ENCODE measurements at places on chromosomes 3 and 15. TPM values are rescaled to one million over a fixed set of nuclear protein-coding genes. Genes with fewer than 3 reads are reported as not detected.

TNIK gene
- 6.7 TPM for total RNA-seq

WWTR1 gene
- 103 TPM for total RNA-seq

MB21D2 gene
- total RNA-seq: 8.8 TPM

DNA sequence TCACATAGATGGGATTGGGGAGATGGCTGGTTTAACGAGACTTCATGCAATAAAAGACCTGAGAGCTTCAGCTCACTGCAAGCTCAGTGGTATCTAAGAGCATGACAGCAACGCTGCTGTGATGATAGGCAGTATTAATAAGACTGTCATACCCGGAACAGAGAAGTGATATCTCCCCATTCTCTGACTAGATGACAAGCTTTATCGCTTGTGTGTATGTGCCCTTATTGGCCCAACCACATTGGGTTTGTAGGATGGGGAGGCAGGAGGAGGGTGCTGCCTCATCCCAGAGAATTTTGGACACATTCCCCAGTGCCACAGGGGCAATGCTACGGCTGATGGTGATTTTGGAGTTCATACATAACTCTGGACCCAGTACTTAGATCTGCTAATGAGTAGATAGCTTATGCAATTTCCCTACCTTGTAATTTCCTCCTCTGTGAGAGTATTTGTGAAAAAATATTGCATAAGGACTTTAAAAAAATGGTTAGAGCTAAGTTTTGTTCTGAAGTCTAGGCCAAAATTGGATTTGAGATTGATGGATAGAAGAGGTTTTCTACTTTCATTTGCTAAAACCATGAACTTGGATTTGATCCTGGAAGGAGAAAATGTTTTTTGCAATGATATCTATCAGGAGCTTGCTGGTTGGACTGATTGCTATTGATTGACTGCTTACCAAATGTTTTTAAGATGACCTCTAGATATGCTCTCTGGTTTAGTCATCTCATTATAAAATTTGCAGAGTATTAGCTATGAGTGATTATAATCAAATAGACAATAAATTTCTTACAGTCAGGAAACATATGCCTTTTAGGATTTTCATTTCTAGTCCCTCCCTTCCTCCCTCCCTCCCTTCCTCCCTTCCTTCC, 14.0 kb upstream of the TMEM212 start:
- no peak for DNase-seq

GRCh38 chr3:157384491-157384890, 52.2 kb upstream of the PTX3 start:
- no peak for DNase-seq

DNA sequence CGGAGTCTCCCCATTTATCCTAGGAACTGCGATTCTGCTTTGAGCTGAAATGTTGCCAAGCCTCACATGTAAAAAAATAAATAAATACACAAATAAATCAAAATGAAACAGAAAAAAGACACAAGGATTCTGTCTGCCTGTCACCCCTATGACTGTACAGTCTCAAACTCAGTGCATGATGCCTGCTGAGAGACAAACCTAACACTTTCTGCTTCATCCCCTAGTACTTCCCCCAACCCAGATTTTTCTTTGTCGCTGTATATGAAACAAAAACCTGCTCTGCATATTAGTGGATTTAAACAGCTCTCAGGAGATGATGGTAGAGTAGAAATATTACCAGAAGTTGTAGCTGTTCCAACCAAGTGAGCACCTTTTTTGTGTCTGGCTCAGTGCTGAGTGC, 530.7 kb upstream of the CFAP20DC start:
- DNase-seq: no peak

DNA sequence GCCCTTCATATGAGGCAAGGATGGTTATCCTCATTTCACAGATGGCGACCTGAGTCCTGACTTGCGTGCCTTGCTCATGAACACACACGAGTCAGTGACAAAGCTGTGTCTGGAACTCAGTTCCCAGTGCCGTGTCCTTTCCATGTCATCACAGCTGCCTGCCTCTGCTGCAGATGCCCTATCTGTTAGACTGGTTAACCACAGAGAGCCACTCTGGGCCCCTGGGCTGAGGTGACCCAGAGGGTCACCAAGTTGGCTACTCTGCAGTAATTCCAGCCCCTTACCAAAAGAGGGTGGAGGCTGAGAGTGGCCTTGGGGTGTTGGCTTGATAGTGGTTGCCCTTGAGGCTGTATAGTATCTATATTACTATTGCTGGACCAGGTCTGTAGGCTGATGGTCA, 41.0 kb downstream of the RAB11A start:
- no peak for DNase-seq

GRCh38 chr15:88491158-88491557, 23.6 kb downstream of the MRPS11 start:
- no peak for DNase-seq

DNA sequence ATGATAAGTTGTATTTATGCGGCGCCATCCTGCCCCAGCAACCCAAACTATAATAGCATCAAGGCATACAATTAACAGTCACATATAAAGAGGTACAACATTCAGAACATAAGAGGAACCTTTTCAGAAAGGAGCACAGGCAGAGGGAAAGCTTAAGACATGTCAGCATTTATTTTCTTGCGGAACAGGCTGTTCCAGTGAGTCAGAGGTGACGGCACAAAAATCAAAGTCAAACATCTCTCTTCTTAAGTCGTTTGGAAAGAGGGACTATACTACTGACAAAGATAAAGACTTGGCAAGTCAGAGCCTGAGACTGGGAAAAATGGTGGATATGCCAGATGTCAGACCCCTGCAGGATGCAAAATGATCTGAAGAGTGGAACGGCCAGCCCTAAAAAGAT, 128.4 kb downstream of the CTNNB1 start:
- no peak for DNase-seq
